ENCODE measurements at places on chromosomes 13 and 19.

- peak; percentile 68 for DNase-seq
These were observed 22.3 kb upstream of the TFDP1 start for GRCh38 chr13:113562085-113562749.

GRCh38 chr19:51096473-51097165 lies 11.6 kb downstream of the CTU1 start:
- DNase-seq, result no peak

GRCh38 chr13:26599403-26599802 lies 41.9 kb downstream of the WASF3 start:
- DNase-seq, result no peak

DNA sequence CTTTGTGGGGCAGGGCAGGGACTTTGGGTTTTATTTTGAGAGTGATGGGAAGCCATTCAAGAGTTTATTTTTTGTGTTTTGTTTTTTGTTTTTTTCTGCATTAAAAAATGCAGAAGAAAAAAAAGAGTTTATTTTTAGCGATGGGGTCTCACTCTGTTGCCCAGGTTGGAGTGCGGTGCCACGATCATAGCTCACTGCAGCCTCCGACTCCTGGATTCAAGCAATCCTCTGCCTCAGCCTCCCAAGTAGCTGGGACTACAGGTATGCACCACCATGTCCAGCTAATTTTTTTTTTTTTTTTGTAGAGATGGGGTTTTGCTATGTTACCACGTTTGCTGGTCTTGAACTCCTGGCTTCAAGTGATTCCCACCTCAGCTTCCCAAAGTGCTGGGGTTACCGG lies 12.5 kb upstream of the CA11 start:
- no peak for DNase-seq

- no peak for DNase-seq
These were observed 121.5 kb downstream of the FRY start for GRCh38 chr13:32153056-32153455.

DNA sequence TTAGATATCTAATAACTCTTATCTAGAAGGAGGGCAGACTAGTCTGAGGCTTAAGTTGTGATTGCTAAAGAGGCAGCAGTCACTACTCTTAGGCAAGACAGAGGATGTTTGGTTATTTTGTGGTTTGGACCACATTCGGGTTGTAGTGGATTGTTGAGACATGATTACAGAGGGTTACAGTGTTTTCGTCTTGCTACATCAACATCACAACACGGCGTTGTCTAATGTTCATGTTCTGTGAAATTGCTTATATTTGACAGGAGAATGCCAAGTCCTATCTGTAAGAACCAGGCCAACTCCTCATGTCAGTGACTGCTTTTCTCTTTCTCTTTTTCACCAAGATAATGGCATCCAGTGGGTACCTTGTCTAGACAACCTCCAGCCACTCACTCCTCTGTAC lies 16.8 kb upstream of the TM9SF2 start:
- DNase-seq, result no peak

GRCh38 chr19:35023428-35023827 lies 6.8 kb upstream of the SCN1B start:
- no peak for DNase-seq

GRCh38 chr13:84867246-84867645 lies 932.0 kb downstream of the SLITRK6 start:
- DNase-seq, result no peak

- DNase-seq, result no peak
These were observed 474.2 kb downstream of the KLF5 start for GRCh38 chr13:73532987-73533510.

GRCh38 chr13:61413572-61414535 lies 1.8 kb downstream of the PCDH20 start:
- DNase-seq, result no peak

- no peak for DNase-seq
These were observed 389.3 kb downstream of the DACH1 start for GRCh38 chr13:71477735-71478134.

GRCh38 chr13:43293008-43293407 lies 269.6 kb downstream of the DNAJC15 start:
- DNase-seq, result no peak

GRCh38 chr13:108326309-108326708 lies 56.8 kb downstream of the TNFSF13B start:
- no peak for DNase-seq

Measured in liver (tissue), 10 donors.